ENCODE measurements at places on chromosomes 13 and 19.
A peak's percentile ranks its signal among the peaks of the same experiment; 100 is the strongest.

DNA sequence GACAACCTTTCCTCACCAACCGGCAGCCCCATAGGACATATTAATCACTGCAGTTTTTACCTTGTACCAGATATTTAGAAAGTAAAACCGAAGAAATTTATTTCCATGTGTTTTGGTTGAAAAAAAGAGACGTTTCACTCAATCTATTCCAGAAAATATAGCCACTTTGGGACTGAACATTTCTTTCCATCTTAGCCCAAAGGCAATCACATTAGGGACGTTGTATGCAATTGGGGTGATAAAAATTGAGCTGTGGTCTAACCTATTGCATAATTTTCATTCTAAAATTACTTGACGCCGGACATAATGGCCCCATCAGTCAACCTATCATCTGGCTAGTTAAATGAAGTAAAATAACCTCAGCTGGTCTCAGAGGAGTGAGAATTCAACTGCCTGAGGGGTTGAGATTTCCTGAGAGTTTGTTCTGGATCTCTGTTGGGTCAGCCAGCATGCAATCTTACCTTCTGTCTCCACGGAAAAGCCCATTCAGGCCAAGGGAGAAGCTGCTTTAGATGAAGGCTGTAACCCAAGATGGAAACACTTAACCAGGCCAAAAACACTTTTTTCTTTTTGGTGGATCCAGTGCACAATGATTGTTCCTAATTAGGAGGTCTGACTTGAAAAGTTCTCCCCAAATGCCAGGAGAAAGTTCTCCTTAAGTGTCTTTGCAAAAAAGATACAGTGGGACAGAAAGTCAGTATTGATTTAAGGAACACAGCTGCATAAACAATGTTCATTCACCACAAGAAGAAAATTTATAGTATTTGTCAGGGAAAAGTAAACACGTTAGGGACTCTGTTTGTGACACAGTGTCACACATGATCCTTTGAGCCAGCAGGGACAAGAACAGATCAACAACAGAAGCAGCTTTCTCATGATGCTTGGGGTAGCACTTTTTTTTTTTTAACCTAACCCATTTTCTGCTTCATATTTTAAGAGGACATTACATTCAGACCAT lies 34.1 kb downstream of the DLEU7 start:
- DNase-seq: peak; percentile 10

DNA sequence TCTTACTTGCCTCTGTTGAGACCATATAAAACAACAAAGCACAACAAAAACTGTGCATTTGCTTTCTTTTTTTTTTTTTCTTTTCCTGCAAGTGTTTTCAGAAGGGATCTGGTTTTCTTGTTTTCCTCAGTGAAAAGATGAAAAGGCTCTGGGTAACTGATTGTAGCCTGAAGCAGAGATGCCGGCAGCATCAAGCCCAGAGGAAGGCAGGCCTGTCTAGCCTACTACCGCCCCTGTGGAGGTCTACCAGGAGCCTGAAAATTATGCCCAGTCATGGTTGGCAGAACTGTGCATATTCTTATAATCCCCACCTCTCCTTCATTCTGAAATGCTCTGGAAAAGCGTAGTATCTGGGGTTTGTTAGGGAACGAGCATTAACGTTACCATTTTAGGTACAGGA lies 32.6 kb upstream of the MEDAG start:
- DNase-seq: no peak

- no peak for DNase-seq
Observed at GRCh38 chr19:30669329-30670010, 297.3 kb downstream of the ZNF536 start.

DNA sequence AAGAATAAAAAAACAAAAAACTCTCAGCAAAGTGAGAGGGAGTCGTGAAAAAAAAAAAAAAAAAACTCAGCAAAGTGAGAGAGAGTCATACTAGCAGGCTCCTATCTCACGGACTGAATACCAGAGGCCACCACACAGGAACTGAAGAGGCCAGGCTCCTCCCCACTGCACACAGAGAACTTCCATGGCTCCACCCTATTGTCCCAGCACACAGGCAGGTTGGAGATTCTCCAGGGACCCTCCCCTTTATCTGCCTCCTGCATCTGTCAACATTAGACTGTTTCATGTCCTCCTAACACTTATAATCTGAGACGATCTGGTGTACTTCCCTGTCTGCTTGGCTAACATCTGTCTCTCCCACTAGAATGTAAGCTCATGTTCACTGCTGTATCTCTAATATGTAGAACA lies 37.0 kb upstream of the FARP1 start:
- no peak for DNase-seq

- peak; percentile 11 for DNase-seq
Observed at GRCh38 chr19:13051557-13052165, 51.0 kb downstream of the LYL1 start.

- no peak for DNase-seq
Observed at GRCh38 chr13:69641773-69642172, 465.9 kb upstream of the ATXN8OS start.

All from NCI-H774 (cell line).